ENCODE measurements at places on chromosomes 16 and 17. TPM values are rescaled to one million over a fixed set of nuclear protein-coding genes. Genes with fewer than 3 reads are reported as not detected.
A peak's percentile ranks its signal among the peaks of the same experiment; 100 is the strongest.

- H3K36me3 ChIP-seq, result no peaks in the 10 kb centered on the region
- H3K4me1 ChIP-seq, result no peaks in the 10 kb centered on the region
- H3K27me3 ChIP-seq, result no peaks in the 10 kb centered on the region
- no peak overlapping the region for H3K27ac ChIP-seq
- no peak for DNase-seq
Observed at GRCh38 chr16:13510425-13511151, 409.4 kb upstream of the ERCC4 start.

DNA sequence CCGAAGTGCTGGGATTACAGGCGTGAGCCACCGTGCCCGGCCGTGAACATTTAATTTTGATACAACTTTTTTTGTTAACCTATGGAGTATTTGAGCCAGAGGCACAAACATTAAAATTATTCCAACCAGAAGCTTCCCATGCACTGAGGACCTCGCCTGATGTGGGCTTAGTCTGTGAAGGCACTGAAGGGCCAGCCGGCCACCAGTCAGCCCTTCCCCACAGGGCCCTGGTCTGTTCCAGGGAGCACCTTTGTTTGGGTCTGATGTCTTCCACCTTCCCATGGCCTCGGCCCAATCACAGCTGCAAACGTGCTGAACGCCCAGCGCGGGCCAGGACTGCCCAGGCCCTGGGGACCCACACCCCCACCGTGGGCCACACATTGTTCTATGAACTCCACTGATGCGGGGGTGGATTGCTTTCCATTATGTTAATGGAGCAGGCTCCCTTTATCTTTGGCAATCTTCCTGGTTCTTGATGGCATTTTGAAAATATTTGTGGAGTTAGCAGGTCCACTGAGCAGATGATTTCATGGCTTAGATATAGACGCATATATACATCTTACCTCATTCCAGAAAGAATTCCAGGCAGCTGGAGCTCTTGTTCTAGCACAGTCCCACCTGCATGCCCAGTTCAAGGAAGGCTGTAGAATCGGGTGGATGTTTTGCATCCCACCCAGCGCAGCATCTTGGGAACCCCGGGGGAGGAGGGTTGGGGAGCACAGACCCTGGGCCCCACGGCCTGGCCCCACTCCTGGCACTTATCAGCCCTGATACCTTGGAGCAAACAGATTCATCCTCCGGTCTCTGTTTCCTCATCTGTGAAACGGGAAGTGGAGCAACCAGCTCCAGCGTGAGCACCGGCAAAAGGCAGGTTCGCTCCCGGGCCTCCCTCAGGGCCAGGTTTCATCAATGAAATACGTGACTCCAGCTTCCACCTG is 14.5 kb downstream of the SPIRE2 start:
- no peak overlapping the region for H3K27ac ChIP-seq
- peaks cover 20% of the 10 kb centered on the region for H3K4me1 ChIP-seq
- no peaks in the 10 kb centered on the region for H3K36me3 ChIP-seq
- H3K4me3 ChIP-seq, result no peak overlapping the region
- DNase-seq, result no peak

NUPR1 gene
- not detected for total RNA-seq

DNA sequence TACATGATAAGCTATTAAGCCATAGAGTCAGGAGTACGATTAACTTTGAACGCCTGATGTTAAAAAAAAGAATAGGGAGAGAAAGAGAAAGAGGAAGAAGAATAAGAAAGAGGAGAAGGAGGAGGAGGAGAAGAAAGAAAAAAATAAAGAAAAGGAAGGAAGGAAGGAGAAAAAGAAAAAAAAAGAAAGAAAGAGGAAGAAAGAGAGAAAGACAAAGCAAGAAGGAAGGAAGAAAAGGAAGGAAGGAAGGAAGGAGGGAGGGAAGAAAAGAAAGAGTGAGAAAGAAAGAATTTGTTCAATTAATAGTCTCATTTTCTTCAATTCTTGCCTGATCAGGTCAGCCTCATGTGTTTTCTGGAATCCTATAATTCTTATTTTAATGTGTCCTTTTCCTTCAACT is 33.7 kb downstream of the HS3ST2 start:
- H3K36me3 ChIP-seq, result no peaks in the 10 kb centered on the region
- H3K4me3 ChIP-seq, result no peak overlapping the region
- H3K27me3 ChIP-seq, result no peaks in the 10 kb centered on the region
- no peaks in the 10 kb centered on the region for H3K4me1 ChIP-seq

IRX6 gene
- not detected for total RNA-seq

GRCh38 chr17:38912221-38912813 is 13.1 kb upstream of the LASP1NB start:
- DNase-seq, result no peak
- no peaks in the 10 kb centered on the region for H3K27me3 ChIP-seq
- H3K4me3 ChIP-seq, result no peak overlapping the region
- peaks cover 9% of the 10 kb centered on the region for H3K4me1 ChIP-seq
- H3K36me3 ChIP-seq, result peaks cover 56% of the 10 kb centered on the region

- no peaks in the 10 kb centered on the region for H3K4me1 ChIP-seq
- H3K27ac ChIP-seq, result no peak overlapping the region
- H3K4me3 ChIP-seq, result no peak overlapping the region
- peaks cover 27% of the 10 kb centered on the region for H3K36me3 ChIP-seq
- no peaks in the 10 kb centered on the region for H3K27me3 ChIP-seq
Observed at GRCh38 chr16:70726892-70727361, 41.1 kb upstream of the MTSS2 start.

GRCh38 chr17:66507982-66508760 is 205.8 kb downstream of the PRKCA start:
- no peak overlapping the region for H3K4me3 ChIP-seq
- peaks cover 41% of the 10 kb centered on the region for H3K4me1 ChIP-seq
- H3K36me3 ChIP-seq, result no peaks in the 10 kb centered on the region
- no peaks in the 10 kb centered on the region for H3K27me3 ChIP-seq

- no peaks in the 10 kb centered on the region for H3K27me3 ChIP-seq
- peak overlapping the region; percentile 27 for H3K27ac ChIP-seq
- peak overlapping the region; percentile 17 for H3K4me3 ChIP-seq
- peaks cover 18% of the 10 kb centered on the region for H3K4me1 ChIP-seq
- DNase-seq, result no peak
- H3K36me3 ChIP-seq, result no peaks in the 10 kb centered on the region
Observed at GRCh38 chr16:79769928-79770243, 169.3 kb upstream of the MAF start.
